ENCODE measurements at places on chromosomes 11 and 22. TPM values are rescaled to one million over a fixed set of nuclear protein-coding genes. Genes with fewer than 3 reads are reported as not detected.

DNA sequence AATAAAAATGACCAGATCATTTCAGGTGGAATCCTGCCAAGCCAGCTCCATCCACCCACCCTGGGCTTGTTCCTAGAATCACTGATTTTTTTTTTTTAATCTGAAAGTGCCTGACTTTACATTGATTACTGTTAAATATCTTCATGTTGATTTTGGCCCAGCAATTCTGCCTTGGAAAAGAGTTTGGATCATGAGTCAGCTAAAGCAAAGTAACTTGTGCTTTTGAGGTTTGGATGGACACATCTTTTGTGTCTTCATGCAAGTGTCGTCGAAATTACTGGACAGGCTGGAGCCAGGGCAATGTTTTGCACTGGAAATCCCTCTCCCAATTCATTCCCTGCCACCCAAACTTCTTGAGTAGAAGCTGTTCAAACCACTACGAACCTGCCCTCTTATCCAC is 164.0 kb upstream of the SYT13 start:
- no peaks in the 10 kb centered on the region for H3K27me3 ChIP-seq
- H3K36me3 ChIP-seq = no peaks in the 10 kb centered on the region
- no peak overlapping the region for H3K27ac ChIP-seq

GRCh38 chr11:131867457-131868257 is 497.2 kb downstream of the NTM start:
- peaks cover 35% of the 10 kb centered on the region for H3K4me1 ChIP-seq
- no peaks in the 10 kb centered on the region for H3K36me3 ChIP-seq
- H3K4me3 ChIP-seq = no peak overlapping the region
- H3K27me3 ChIP-seq = no peaks in the 10 kb centered on the region
- peak overlapping the region; percentile 43 for H3K27ac ChIP-seq

DNA sequence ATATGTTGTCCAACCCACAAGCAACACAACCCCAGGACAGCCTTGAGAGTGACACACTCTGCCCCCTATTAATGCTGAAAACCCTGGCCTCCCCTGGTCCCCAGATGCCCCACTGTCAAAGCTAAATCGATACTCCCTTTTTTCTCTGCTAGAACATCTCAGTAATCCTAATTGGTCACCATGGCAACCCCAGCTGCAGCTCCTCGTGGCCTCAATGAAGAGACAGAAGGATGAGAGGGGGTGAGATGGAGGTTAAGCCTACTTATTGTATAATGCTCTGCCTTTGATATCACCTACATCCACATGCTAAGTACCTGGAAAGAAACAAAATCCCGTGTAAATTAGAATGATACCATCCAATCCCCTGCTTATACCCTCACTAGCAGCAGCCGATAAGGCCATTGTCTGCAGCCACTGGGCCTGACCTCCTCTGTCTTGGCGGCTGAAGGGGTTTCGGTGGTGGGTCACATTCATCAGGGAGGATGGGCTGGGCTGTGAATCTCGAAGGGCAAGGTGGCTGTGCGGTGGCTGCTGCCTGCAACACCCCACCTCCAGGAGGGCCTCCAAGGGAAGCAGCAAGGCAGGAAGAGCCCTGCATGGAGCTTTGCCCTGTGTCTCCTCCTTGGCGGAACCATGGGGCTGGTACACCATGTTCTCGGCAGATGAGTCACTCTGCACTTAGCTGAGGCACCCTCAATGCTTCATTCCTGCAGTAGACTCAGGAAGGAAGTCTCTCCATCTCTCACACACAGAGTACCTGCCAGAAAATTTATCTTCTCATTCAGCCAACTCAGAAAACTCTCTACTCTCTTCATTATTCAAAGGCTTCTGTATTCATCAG is 399.5 kb downstream of the BUD13 start:
- H3K36me3 ChIP-seq = no peaks in the 10 kb centered on the region
- DNase-seq = no peak
- H3K4me3 ChIP-seq = no peak overlapping the region
- no peaks in the 10 kb centered on the region for H3K4me1 ChIP-seq
- H3K27me3 ChIP-seq = peaks cover 9% of the 10 kb centered on the region
- no peak overlapping the region for H3K27ac ChIP-seq

The OR4A16 gene
- 3.0 TPM for total RNA-seq

- H3K36me3 ChIP-seq = no peaks in the 10 kb centered on the region
- H3K4me1 ChIP-seq = peaks cover 22% of the 10 kb centered on the region
- peak overlapping the region; percentile 33 for H3K27ac ChIP-seq
Measured at GRCh38 chr11:96748639-96749370, 359.0 kb downstream of the JRKL start.

DNA sequence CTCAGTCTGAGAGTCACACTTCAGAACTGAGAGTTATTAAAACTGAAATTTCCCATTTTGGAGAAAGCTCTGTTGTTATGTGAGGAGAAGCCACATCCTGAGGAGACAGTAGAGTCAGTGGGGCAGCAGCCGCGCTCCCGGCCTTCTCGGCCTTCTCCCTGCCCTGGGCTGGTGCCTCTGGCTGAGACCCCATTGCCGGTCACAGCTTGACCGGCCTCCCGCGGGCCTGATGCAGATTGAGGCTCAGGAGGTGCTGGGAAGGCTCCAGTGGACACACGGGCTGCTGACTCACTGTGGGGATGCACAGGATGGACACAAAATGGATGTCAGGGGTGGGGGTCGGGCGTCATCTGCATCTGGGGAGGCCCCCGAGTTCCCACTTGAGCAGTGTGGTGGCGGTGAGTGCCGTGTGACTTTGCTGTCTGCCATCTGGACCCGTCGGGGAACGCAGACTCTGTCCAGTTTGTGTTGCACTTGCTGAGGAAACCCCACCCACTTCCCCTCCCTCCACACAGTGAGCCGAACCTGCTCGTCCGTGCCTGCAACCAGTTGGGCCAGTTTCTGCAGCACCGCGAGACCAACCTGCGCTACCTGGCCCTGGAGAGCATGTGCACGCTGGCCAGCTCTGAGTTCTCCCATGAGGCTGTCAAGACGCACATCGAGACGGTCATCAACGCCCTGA is 50.1 kb downstream of the MUC6 start:
- no peaks in the 10 kb centered on the region for H3K4me1 ChIP-seq
- peaks cover 32% of the 10 kb centered on the region for H3K36me3 ChIP-seq
- no peak overlapping the region for H3K4me3 ChIP-seq
- no peaks in the 10 kb centered on the region for H3K27me3 ChIP-seq

- H3K4me1 ChIP-seq = no peaks in the 10 kb centered on the region
- H3K27me3 ChIP-seq = no peaks in the 10 kb centered on the region
- peak; percentile 36 for DNase-seq
- no peak overlapping the region for H3K27ac ChIP-seq
Measured at GRCh38 chr11:70462818-70463477, 64.6 kb downstream of the CTTN start.

DNA sequence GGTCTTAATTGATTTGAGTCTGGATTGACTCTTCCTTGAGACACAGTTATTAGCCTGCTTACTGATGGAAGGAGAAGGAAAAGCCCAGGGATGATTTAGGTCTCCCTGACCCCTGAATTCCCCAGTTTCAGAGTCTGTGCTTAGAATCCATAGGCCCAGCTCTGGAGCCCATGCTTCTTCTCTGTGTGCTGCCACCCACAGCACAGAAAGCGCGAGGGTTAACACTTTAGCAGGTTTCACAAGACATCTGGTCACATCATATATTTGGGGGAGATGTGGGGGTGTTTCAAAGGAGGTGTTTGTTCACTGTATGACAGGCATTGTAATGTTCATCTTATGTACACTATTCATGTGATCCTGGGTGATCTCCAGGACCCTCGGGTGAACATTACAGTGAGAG is 107.0 kb downstream of the PPP6R3 start:
- H3K4me1 ChIP-seq = no peaks in the 10 kb centered on the region
- peaks cover 90% of the 10 kb centered on the region for H3K36me3 ChIP-seq
- no peak for DNase-seq
- no peak overlapping the region for H3K4me3 ChIP-seq
- H3K27me3 ChIP-seq = no peaks in the 10 kb centered on the region

- H3K4me1 ChIP-seq = no peaks in the 10 kb centered on the region
- H3K27ac ChIP-seq = no peak overlapping the region
Measured at GRCh38 chr11:132504501-132505041, 1027.7 kb downstream of the OPCML start.

DNA sequence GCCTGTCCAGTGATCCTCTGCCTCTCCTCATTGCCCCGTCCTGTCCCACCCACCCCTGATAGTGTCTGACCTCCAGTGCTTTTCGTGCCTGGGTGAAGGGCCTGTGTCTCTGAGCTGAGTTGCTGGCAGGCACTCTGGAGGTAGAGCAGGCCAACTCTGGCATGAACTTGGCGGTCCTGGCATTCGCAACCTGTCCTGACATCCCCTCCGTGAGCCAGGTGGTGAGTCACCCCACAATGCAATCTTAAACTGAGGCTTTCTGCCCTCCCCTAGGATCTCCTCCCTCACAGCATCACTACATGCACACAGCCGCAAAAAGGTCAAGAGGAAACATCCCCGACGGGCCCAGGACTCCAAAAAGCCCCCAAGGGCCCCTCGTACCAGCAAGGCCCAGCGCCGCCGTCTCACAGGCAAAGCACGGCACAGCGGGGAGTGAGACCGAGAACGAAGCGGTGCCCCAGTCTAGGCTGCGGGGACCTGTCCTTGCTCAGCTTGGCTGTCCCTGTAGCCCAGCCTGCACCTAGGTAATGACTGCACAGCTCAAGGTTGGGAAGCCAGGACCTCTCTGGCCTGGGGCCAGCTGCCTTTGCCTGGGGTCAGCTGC is 4.9 kb downstream of the NOL12 start:
- no peak overlapping the region for H3K4me3 ChIP-seq
- H3K27me3 ChIP-seq = no peaks in the 10 kb centered on the region
- no peak for DNase-seq
- peaks cover 7% of the 10 kb centered on the region for H3K4me1 ChIP-seq

DNA sequence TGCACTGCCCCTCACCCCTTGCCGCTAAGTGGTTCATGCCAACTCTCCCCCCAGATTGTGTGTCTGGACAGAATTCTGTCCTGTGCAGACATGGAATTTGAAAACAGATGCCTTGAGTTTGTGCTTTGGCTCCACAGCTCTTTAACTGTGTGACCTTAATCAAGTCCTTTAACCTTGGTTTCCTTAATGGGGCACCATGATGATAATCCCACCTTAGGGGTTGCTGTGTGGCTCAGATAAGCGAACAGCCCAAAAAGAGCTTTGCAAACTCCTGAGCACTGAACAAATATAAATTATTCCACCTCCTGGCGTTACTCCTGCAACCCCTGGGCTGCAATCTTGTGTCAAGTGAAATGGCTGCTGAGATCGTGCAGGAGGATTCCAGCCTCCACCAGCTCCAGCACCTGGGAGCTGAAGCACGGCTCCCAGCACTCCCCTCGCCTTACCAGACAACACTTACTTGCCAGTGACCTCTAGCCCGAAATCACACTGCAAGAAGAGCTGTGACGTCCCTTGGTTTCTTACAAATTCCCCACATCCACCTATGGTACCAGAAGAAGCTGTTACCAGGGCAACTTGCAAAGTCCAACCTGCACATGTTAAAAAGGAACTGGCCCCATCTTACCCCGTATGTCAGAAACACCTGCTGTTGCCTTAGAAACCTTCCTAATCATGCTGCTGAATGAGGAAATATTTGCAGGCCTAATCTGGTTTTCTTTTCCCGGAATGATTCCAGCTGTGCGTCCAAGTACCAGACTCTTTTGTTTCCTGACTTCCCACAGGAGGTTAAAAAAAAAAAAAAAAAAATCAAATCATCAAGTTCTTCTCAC is 13.2 kb downstream of the VPS37C start:
- no peak overlapping the region for H3K27ac ChIP-seq
- H3K27me3 ChIP-seq = no peaks in the 10 kb centered on the region
- no peak for DNase-seq
- no peaks in the 10 kb centered on the region for H3K36me3 ChIP-seq
- H3K4me3 ChIP-seq = no peak overlapping the region

GRCh38 chr11:75029836-75030631 is 41.3 kb downstream of the NEU3 start:
- H3K27ac ChIP-seq = no peak overlapping the region
- DNase-seq = no peak
- H3K27me3 ChIP-seq = no peaks in the 10 kb centered on the region
- H3K36me3 ChIP-seq = no peaks in the 10 kb centered on the region
- no peak overlapping the region for H3K4me3 ChIP-seq

- H3K27ac ChIP-seq = no peak overlapping the region
- H3K27me3 ChIP-seq = no peaks in the 10 kb centered on the region
- no peak overlapping the region for H3K4me3 ChIP-seq
- DNase-seq = no peak
Measured at GRCh38 chr11:32344946-32345345, 90.4 kb downstream of the WT1 start.

The ZNF215 gene
- total RNA-seq = 0.26 TPM

- no peak for DNase-seq
- no peaks in the 10 kb centered on the region for H3K4me1 ChIP-seq
- H3K36me3 ChIP-seq = no peaks in the 10 kb centered on the region
- no peak overlapping the region for H3K4me3 ChIP-seq
- no peaks in the 10 kb centered on the region for H3K27me3 ChIP-seq
- H3K27ac ChIP-seq = no peak overlapping the region
Measured at GRCh38 chr11:112469376-112469775, 208.7 kb upstream of the PLET1 start.

The KCTD21 gene
- 5.2 TPM for total RNA-seq

The TMEM258 gene
- 138 TPM for total RNA-seq

DNA sequence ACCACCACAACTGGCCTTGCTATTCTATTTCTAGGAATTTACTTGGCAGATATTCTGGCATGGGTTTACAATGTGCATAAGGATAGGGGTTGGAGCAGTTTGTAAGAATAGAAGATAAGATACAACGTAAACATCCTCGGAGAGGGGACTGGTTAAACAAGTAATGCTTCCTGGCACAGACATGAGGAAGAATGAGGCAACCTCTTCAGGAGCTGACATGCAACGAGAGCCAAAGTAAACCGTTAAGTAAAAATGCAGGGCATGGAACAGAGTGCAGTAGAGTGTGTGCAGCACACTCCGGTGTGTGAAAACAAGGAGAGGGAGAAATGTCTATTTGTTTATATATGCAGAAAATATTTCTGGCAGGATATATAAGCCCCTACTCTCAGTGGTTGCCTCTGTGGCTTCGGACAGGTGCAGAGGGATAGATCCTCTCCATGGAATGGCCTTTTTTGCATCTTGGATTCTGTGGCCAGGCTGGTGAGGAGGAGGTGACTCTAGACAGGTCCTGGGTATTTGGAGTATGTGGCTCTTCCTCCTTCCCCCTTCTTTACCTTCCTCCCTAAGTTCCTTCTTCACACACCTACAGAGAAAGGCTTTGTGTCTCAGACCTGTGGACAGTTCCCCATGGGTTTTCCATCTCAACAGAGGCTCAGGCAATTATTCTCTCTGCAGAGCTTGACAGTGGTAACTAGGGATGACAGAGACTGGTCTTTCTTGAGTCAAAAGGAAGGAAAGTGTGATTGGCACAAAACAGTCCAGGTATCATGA is 2.5 kb downstream of the RAB36 start:
- H3K27me3 ChIP-seq = no peaks in the 10 kb centered on the region
- H3K36me3 ChIP-seq = no peaks in the 10 kb centered on the region
- no peak overlapping the region for H3K27ac ChIP-seq
- H3K4me1 ChIP-seq = peaks cover 4% of the 10 kb centered on the region
- DNase-seq = no peak
- no peak overlapping the region for H3K4me3 ChIP-seq
